Smooth muscle cell of the pulmonary artery (primary cell): ENCODE measurements at places on chromosomes 7 and 10. TPM values are rescaled to one million over a fixed set of nuclear protein-coding genes. Genes with fewer than 3 reads are reported as not detected.

PPP1R3C gene
- 195 and 201 TPM in 2 replicates for total RNA-seq

OR9A2 gene
- total RNA-seq, result 0.13 TPM in 1 of 2 replicates, not detected in the other

IL15RA gene
- 3.9 and 5.0 TPM in 2 replicates for total RNA-seq

ELMO1 gene
- 0.43 and 3.3 TPM in 2 replicates for total RNA-seq

VWDE gene
- total RNA-seq, result under 0.01 TPM in 1 of 2 replicates, not detected in the other
